Activated CD8-positive, alpha-beta T cell treated with anti-CD3 and anti-CD28 coated beads, Interleukin-2, amount 10 ng/mL, durations not matched to agents 7 days and 5 days (primary cell): ENCODE measurements at places on chromosomes 1 and 21. TPM values are rescaled to one million over a fixed set of nuclear protein-coding genes. Genes with fewer than 3 reads are reported as not detected.

The VASH2 gene
- 0.21 TPM for total RNA-seq

The SUMO3 gene
- 102 TPM for total RNA-seq

The MIGA1 gene
- 9.9 TPM for total RNA-seq

The TFF3 gene
- not detected for total RNA-seq

The GLIS1 gene
- total RNA-seq: not detected

The GSTM5 gene
- total RNA-seq: 0.05 TPM

The GJA8 gene
- not detected for total RNA-seq

The MYOC gene
- not detected for total RNA-seq

The OR2AK2 gene
- not detected for total RNA-seq

The TMPRSS3 gene
- 10.1 TPM for total RNA-seq

DNA sequence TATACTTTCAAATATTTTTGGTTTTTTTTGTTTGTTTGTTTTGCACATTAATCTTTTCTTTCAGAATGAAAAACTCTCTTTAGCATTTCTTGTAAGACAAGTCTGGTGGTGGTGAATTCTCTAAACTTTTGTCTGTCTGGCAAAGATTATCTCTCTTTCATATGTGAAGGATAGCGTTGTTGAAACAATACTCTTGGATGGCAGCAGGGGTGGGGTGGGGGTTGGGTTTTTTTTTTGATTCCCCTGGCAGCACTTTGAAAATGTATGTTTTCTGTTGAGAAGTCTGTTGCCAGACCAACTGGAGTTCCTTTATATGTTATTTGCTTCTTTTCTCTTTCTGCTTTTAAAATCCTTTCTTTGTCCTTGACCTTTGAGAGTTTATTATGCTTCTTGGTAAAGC is 160.2 kb downstream of the VAV3 start:
- peaks cover 29% of the 10 kb centered on the region for H3K36me3 ChIP-seq
- H3K27ac ChIP-seq: peak overlapping the region; percentile 79
- H3K27me3 ChIP-seq: no peaks in the 10 kb centered on the region
- H3K4me3 ChIP-seq: peak overlapping the region; percentile 59

DNA sequence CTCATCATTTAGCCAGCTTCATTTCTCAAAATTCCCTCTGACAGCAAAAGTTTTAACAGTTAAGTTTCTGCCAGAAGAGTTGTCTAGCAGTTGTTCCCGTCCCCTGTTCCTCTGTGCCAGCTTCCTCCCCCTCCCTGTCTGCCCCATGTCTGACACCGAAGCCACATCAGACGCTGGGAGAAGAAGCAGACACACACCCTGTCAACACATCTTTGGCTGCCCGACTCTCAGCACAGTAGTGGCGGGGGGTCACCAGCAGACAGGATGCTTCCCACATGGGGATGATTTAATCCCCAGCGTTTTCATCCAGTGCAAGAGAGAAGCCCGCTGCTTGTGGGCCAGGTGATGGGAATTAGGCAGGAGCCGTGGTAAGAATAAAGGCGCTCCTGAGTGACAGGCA is 379.4 kb upstream of the RUNX1 start:
- peaks cover 12% of the 10 kb centered on the region for H3K27me3 ChIP-seq
- H3K36me3 ChIP-seq: peaks cover 5% of the 10 kb centered on the region
- peaks cover 12% of the 10 kb centered on the region for H3K4me1 ChIP-seq
- H3K4me3 ChIP-seq: no peak overlapping the region
- H3K27ac ChIP-seq: no peak overlapping the region

GRCh38 chr1:191674626-191675179 is 483.6 kb upstream of the RGS18 start:
- no peak for DNase-seq
- H3K4me3 ChIP-seq: no peak overlapping the region
- no peak overlapping the region for H3K27ac ChIP-seq
- H3K27me3 ChIP-seq: no peaks in the 10 kb centered on the region

- no peaks in the 10 kb centered on the region for H3K4me1 ChIP-seq
- DNase-seq: no peak
- no peaks in the 10 kb centered on the region for H3K36me3 ChIP-seq
- no peak overlapping the region for H3K4me3 ChIP-seq
These were observed 25.1 kb downstream of the COL6A2 start for GRCh38 chr21:46122758-46123683.

- peak overlapping the region; percentile 77 for H3K27ac ChIP-seq
- H3K4me3 ChIP-seq: no peak overlapping the region
- H3K36me3 ChIP-seq: peaks cover 15% of the 10 kb centered on the region
- no peaks in the 10 kb centered on the region for H3K27me3 ChIP-seq
These were observed 3.3 kb upstream of the B4GALT3 start for GRCh38 chr1:161180639-161181038.

DNA sequence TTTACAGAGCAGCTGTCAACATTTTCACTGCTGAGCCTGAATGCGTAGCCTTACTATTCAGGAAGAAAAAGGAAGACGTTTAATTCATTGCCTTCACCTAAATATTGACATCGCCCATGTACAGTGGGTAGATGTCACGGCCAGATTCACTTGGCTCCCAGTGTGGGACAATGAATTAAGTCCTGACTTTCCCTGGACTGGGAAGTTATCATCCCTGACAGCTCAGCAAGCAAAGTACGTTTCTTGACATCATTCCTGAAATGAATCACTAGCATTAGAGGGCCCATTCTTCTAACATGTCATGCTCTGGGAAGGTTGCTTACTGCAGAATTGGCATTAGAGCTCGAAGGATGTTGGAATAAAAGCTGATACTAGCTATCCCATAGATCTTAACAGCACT is 37.8 kb downstream of the LRRC53 start:
- no peaks in the 10 kb centered on the region for H3K27me3 ChIP-seq
- no peaks in the 10 kb centered on the region for H3K36me3 ChIP-seq
- no peak overlapping the region for H3K4me3 ChIP-seq

DNA sequence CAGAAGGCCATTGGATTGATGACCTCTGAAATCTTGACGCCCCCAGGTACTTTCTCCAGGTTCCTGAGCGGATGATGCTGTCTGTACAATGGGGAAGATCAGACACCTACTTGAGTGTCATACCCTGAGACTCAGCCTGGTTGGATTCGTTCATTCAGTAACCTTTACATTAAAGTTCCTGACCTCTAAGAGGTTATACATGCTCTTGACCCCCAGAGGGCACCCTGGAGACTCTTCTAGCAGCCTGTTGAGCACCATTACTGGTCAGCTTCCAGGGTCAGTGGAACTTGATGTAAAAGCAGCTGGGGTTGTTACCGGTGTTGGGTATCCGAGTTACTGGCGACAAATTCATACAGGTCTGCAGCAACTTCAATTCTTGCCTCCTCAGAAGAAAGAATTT is 114.3 kb upstream of the ZNF678 start:
- DNase-seq: peak; percentile 47
- peaks cover 12% of the 10 kb centered on the region for H3K27me3 ChIP-seq
- H3K36me3 ChIP-seq: no peaks in the 10 kb centered on the region
- H3K4me1 ChIP-seq: no peaks in the 10 kb centered on the region
- H3K27ac ChIP-seq: no peak overlapping the region
- no peak overlapping the region for H3K4me3 ChIP-seq

DNA sequence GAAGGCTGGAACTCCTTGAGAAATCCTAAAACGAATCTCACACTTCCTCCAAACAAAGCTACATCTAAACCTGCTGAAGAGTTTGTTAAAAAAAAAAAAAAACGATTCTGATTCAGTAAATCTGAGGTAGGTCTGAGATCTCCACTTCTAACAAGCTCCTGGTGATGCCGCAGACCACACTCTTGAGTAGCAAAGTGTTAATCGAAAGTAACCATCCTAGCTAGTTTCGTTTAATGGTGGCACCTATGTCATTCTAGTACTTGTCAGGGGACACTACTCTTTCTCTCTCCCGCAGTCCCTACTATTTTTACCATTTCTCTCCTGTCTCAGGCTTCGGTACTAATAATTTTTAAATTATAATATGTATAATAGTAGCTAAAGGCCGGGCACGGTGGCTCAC is 2.1 kb downstream of the CLCC1 start:
- H3K4me3 ChIP-seq: no peak overlapping the region
- peak; percentile 35 for DNase-seq
- peaks cover 40% of the 10 kb centered on the region for H3K4me1 ChIP-seq
- peaks cover 19% of the 10 kb centered on the region for H3K27me3 ChIP-seq
- no peak overlapping the region for H3K27ac ChIP-seq
- peaks cover 21% of the 10 kb centered on the region for H3K36me3 ChIP-seq

- H3K27me3 ChIP-seq: peaks cover 3% of the 10 kb centered on the region
- H3K4me3 ChIP-seq: no peak overlapping the region
- no peaks in the 10 kb centered on the region for H3K36me3 ChIP-seq
- no peaks in the 10 kb centered on the region for H3K4me1 ChIP-seq
- H3K27ac ChIP-seq: no peak overlapping the region
These were observed 192.2 kb upstream of the C8B start for GRCh38 chr1:57157818-57158603.

DNA sequence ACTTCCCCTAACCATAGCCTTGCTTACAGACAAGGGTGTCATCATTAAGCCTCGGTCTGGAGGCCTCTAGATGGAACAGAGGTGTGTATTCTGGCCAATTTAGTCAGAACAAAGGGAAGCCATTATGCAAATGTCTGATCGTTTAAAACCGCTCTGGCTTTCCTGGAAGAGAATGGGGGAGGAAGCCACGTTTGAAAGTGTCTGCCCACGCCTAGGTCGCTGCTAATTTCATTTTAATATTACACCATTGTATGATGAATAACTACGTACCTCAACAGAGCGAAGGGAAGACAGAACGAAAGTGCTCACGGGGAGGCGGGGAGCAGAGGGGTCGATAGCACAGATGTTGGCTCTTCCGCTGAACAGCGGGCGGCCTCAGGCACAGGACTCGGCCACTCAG is 41.1 kb upstream of the CSF3R start:
- no peaks in the 10 kb centered on the region for H3K4me1 ChIP-seq
- no peaks in the 10 kb centered on the region for H3K27me3 ChIP-seq
- no peak for DNase-seq
- no peaks in the 10 kb centered on the region for H3K36me3 ChIP-seq
- H3K27ac ChIP-seq: no peak overlapping the region
- H3K4me3 ChIP-seq: no peak overlapping the region

- H3K36me3 ChIP-seq: no peaks in the 10 kb centered on the region
- H3K27ac ChIP-seq: no peak overlapping the region
- H3K27me3 ChIP-seq: peaks cover 1% of the 10 kb centered on the region
- no peak overlapping the region for H3K4me3 ChIP-seq
These were observed 3.8 kb upstream of the EEIG2 start for GRCh38 chr1:108556066-108556465.

GRCh38 chr1:239976130-239976968 is 115.3 kb upstream of the FMN2 start:
- H3K36me3 ChIP-seq: no peaks in the 10 kb centered on the region
- H3K27me3 ChIP-seq: no peaks in the 10 kb centered on the region
- H3K27ac ChIP-seq: no peak overlapping the region
- DNase-seq: peak; percentile 63
- H3K4me1 ChIP-seq: no peaks in the 10 kb centered on the region

- DNase-seq: no peak
- peaks cover 4% of the 10 kb centered on the region for H3K36me3 ChIP-seq
- peaks cover 83% of the 10 kb centered on the region for H3K4me1 ChIP-seq
- H3K4me3 ChIP-seq: no peak overlapping the region
These were observed 167.7 kb downstream of the TOMM20 start for GRCh38 chr1:234960722-234961455.

- H3K36me3 ChIP-seq: no peaks in the 10 kb centered on the region
- H3K4me1 ChIP-seq: peaks cover 7% of the 10 kb centered on the region
- H3K27ac ChIP-seq: no peak overlapping the region
- H3K27me3 ChIP-seq: peaks cover 15% of the 10 kb centered on the region
These were observed 13.5 kb upstream of the BCL10 start for GRCh38 chr1:85289848-85290335.

GRCh38 chr21:32270748-32271147 is 8.1 kb downstream of the MIS18A start:
- no peak overlapping the region for H3K27ac ChIP-seq
- peaks cover 25% of the 10 kb centered on the region for H3K36me3 ChIP-seq
- H3K4me1 ChIP-seq: no peaks in the 10 kb centered on the region
- no peak overlapping the region for H3K4me3 ChIP-seq

GRCh38 chr1:247493106-247493505 is 35.2 kb upstream of the OR2B11 start:
- no peaks in the 10 kb centered on the region for H3K4me1 ChIP-seq
- H3K27ac ChIP-seq: no peak overlapping the region
- no peaks in the 10 kb centered on the region for H3K36me3 ChIP-seq
- peaks cover 25% of the 10 kb centered on the region for H3K27me3 ChIP-seq
- DNase-seq: no peak
